ENCODE measurements at places on chromosomes 6 and 20. TPM values are rescaled to one million over a fixed set of nuclear protein-coding genes. Genes with fewer than 3 reads are reported as not detected.

Gene MYCT1
- under 0.01 TPM for total RNA-seq

Gene TRMT6
- total RNA-seq, result 7.5 TPM

Gene TOX2
- 1.6 TPM for total RNA-seq

Gene SIRPG
- total RNA-seq, result not detected

Gene TBXT
- not detected for total RNA-seq

Gene HLA-DOA
- not detected for total RNA-seq

Gene CPNE5
- total RNA-seq, result under 0.01 TPM

Gene SMIM29
- 71.2 TPM for total RNA-seq

Gene PRSS16
- 0.11 TPM for total RNA-seq

Gene ARMC2
- 1.7 TPM for total RNA-seq

Gene BANF2
- total RNA-seq, result not detected

Gene MCCD1
- not detected for total RNA-seq

Gene PLA2G7
- not detected for total RNA-seq

Gene PBOV1
- total RNA-seq, result not detected

Gene PRKN
- total RNA-seq, result 3.4 TPM

Gene SCGN
- total RNA-seq, result not detected

Gene BTN1A1
- not detected for total RNA-seq

Gene DEFB127
- not detected for total RNA-seq

Gene TRAPPC3L
- total RNA-seq, result not detected

Gene SPINT4
- total RNA-seq, result not detected

Gene VSX1
- total RNA-seq, result not detected

Gene RFX6
- total RNA-seq, result not detected

Gene B3GALT4
- total RNA-seq, result 5.3 TPM

Gene RUNX2
- total RNA-seq, result 3.2 TPM

Gene SLPI
- total RNA-seq, result not detected

Gene EYS
- total RNA-seq, result not detected

Gene MCHR2
- total RNA-seq, result not detected

Gene RIPPLY2
- 0.87 TPM for total RNA-seq

Gene PGBD1
- 9.5 TPM for total RNA-seq

Gene LCA5
- 6.7 TPM for total RNA-seq

Measured in uterine smooth muscle cell (primary cell).